ENCODE measurements at places on chromosomes 6 and 20.

DNA sequence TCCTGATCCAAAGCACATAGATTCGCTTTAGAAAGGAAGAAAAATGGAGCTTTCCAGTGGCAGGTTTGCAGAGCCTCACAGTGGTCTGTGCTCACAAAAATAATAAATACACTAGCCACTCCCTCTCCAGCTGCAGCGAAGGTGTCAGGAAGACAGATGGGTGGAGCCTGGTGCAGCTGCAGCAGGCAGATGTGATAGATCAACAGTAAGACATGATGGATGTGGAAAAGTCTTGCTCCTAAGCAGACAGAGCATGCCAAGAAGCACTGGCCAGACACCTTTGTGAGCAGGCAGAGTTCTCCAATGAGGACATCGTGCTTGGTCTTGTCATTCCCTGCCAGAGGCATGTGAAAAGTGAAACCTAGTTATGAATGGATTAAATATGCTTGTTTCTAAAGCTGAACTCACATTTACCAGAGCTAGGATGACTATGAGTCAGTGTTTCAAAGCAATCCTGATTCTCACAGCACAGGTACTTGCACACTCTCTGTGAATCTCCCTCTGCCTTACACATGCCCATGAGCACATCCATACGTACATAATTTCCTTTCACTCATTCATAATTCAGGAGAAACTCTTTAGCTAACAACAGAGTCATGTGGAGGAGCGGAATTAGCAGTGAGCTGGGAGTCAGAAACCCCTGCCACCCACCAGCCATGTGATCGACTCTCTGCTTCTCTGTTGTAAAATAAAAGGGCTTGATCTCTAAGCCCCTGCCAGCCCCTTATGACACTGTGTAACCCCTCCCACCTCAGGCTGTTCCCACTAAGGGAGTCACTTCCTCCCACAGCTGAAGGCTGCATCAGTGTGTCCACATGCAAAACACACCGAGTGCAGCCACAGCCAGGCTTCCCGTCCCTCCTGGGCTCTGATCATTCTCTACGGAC lies 111.2 kb downstream of the SCML4 start:
- DNase-seq: no peak

- no peak for DNase-seq
Observed at GRCh38 chr20:44291754-44292153, 19.2 kb downstream of the FITM2 start.

DNA sequence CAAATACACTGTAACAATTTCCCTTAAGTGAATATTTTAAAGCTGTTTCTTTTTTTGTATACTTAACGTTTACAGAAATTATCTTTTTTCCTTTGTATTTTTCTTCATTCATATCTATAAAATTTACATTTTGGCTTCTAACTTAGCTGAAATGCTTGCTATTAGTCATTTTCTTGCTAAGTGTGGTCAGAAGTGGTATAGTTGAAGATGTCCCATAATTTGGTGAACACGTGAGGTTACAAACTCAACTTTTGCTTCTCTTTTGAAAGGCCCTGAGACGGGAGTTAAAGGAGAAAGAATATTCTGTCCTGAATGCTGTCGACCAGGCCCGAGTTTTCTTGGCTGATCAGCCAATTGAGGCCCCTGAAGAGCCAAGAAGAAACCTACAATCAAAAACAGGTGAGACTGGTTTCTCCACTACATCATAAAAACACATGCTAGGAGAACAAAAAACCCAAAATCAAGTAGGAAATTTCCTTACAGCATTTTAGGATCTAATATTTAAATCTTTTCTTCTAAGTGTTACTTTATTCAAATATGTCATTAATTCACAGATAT lies 445.0 kb downstream of the UTRN start:
- DNase-seq: no peak

DNA sequence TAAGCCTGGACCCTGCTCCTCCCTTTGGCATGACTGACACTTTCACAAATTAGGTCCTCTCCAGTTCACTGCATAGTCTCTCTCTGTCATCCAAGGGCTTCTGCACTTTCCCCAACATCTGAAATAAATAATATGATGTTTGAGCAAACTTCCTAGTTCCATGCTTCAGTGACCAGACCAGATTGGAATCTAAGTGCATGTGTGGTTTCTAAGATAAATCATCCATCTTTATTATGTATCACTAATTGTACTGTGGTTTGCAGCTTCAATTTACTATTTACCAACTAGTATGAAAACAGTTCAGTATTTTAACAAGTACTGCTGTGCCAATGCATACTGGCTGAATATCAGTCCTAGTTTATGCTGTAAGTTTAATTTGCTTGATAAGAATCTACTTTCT lies 18.7 kb downstream of the SESN1 start:
- no peak for DNase-seq

- DNase-seq: no peak
Observed at GRCh38 chr6:93040375-93040774, 379.0 kb downstream of the EPHA7 start.

GRCh38 chr6:89492025-89492640 lies 59.2 kb downstream of the ANKRD6 start:
- no peak for DNase-seq

DNA sequence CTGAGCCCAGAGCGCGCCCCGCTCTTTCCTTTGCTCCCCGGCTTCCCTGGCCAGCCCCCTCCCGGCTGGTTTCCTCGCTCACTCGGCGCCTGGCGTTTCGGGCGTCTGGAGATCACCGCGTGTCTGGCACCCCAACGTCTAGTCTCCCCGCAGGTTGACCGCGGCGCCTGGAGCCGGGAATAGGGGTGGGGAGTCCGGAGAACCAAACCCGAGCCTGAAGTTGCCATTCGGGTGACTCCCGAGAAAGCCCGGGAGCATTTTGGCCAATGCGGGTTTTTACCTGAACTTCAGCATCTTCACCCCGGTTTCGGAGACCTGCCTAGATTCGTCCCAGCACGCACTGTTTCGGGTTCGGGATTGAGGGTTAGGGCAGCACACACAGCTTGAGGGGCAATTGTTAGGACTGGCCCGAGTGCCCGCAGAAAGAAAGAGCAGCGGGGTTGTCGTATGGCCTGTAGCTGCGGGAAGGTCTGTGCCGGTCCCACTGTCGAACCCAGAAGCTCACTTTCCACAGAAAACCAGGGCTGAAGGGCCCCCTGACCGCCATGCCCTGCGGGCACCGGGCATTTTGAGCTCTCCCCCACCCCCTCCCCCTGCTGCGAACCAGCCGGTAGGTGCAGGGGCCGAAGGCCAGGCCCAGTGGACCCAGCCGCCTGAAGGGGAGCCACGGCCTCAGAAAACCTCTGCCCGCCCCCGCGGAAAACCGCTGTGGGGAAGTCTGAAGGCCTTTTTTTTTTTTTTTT lies 2.1 kb downstream of the FOXP4 start:
- no peak for DNase-seq

DNA sequence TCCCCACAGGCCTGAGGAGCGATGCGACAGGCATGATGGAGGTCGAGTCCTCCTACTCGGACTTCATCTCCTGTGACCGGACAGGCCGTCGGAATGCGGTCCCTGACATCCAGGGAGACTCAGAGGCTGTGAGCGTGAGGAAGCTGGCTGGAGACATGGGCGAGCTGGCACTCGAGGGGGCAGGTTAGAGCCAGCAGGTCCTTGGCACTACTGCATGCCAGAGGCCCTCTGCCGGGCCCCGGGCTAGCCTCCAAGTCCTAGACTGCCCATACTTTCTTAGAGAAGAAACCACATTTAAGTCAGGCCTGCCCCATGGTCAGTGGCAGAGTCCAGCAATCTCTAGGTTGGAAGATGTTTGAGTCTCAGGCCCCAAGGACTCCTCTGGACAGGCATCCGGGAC lies 32.1 kb downstream of the PKIG start:
- DNase-seq: no peak

GRCh38 chr6:136015531-136015930 lies 164.0 kb downstream of the PDE7B start:
- DNase-seq: no peak

GRCh38 chr6:27812078-27812804 lies 100.0 kb downstream of the OR2B2 start:
- DNase-seq: no peak

DNA sequence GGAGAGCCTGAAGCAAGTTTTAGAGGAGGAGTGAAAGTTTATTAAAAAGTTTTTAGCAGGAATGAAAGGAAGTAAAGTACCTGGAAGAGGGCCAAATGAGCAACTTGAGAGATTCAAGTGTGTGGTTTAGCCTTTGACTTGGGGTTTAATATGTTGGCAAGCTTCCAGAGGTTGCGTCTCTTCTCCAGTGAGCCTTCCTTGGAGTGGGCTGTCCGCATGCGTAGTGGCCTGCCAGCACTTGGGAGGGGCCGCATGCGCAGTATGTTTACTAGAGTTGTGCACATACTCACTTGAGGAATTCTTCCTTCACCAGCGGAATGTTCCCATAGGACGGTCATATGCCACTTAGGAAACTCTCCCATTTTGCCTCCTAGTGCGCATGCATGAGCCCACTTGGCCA lies 235.2 kb downstream of the ALDH8A1 start:
- no peak for DNase-seq

GRCh38 chr6:73081955-73082354 lies 143.3 kb downstream of the KHDC1L start:
- no peak for DNase-seq

GRCh38 chr6:53581856-53582255 lies 37.0 kb upstream of the GCLC start:
- DNase-seq: no peak

DNA sequence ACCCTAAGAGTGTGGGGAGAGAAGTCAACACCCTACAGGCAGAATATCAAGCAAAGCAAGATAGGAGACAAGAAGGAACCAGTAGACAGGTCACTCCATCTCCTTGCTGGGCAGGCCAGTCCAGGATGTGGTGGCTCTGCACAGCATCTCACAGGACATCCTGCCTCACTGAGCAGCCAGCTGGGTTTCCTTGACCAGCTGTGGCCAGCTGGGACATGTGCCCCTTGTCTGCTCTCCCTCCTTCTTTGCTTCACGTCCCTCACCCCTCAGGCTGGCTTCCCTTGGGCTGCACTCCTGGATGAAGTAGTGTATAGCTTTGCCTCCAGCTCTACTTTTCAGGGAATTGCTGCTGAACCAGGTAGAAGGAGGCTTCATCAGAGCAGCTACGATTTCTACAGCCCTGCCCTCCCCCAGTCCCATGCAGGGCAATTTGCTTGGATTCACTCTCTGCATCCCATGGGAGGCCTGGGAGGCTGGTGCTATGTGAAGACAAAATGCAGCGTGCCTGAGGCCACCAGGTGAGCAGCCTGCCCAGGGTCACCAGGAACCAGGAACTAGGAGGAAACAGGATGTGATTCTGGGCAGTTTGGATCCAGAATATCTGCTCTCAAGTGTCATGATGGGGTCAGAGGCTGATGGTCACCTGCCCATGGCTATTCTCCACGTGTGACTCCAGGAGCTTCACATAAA lies 110.0 kb upstream of the PMEPA1 start:
- DNase-seq: no peak

GRCh38 chr6:143064271-143064670 lies 3.6 kb downstream of the AIG1 start:
- no peak for DNase-seq

- no peak for DNase-seq
Observed at GRCh38 chr6:123329337-123329736, 307.4 kb downstream of the TRDN start.

- DNase-seq: no peak
Observed at GRCh38 chr20:48945840-48946514, 24.5 kb downstream of the ARFGEF2 start.

- no peak for DNase-seq
Observed at GRCh38 chr6:162999575-163000285, 272.0 kb downstream of the PACRG start.

DNA sequence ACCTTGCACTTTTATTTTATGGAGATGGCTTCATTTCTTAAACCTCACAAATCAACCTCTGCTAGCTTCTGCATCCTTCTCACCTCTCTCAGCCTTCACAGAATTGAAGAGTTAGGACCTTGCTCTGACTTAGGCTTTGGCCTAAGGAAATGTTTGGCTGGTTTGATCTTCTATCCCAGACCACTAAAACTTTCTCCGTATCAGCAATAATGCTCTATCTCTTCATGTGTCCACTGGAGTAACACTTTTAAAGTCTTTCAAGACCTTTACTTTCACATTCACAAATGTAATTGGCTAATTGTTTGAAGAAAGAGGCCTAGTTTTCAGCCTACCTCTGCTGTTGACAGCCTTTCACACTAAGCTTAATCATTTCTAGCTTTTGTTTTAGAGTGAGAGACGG lies 212.9 kb downstream of the TTLL2 start:
- DNase-seq: no peak

- DNase-seq: no peak
Observed at GRCh38 chr6:15819226-15819625, 156.4 kb upstream of the DTNBP1 start.

DNA sequence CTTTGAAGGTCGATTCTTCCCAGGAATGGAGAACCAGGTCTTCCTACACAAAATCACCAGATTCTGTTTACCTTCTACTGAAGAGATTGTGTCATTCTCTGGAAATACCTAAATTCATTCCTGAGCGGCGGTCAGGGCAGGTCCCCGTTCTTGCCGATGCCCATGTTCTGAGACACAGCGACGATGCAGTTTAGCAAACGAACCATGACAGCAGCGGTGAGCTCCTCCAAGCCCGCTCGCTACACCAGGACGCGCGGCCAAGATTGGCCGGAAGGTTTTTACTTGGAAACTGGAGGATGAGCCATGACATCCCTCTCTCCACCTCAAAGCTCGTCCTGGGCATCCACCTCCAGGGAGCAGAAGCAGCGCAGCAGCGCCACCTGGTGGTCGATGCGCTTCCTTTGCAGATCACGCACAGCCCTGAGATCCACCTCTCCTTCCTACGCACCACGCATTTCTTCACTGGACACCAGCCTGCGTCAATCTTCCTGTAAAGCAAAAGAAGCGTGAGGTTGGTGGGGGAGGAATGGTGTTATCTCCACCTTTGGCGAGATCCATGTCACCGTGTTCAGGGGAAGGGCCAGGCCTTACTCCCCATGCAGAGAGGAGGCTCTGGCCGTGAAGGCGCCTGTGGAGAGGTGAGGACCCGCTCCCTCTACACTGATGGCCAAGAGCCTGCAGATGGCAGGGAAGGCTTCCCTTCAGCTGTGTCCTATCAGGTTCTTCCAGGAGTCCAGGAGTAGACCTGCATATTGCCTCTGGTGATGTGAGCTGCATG lies 9.9 kb upstream of the HLA-B start:
- DNase-seq: peak; percentile 58

DNA sequence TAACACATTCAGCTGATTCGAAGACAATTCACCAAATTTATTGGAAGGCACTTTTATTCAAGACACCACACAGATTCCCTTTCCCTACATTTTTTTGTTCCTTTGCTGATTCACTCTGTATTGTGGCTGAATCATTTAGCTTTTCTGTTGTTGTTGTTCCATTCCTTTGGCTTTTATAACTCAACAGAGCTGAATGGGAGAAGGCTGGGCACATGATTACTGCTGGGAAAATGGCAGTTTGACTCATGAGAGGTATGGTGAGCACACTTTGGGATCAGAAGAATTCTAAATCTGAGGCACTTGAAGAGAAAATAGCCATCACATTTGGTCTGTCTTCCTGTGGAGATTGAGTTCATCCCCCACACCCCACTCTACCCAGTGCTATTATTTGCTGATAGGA lies 15.7 kb upstream of the SAYSD1 start:
- DNase-seq: no peak

Measured in GM12878 (cell line).